ENCODE measurements at places on chromosomes 11 and 22.

DNA sequence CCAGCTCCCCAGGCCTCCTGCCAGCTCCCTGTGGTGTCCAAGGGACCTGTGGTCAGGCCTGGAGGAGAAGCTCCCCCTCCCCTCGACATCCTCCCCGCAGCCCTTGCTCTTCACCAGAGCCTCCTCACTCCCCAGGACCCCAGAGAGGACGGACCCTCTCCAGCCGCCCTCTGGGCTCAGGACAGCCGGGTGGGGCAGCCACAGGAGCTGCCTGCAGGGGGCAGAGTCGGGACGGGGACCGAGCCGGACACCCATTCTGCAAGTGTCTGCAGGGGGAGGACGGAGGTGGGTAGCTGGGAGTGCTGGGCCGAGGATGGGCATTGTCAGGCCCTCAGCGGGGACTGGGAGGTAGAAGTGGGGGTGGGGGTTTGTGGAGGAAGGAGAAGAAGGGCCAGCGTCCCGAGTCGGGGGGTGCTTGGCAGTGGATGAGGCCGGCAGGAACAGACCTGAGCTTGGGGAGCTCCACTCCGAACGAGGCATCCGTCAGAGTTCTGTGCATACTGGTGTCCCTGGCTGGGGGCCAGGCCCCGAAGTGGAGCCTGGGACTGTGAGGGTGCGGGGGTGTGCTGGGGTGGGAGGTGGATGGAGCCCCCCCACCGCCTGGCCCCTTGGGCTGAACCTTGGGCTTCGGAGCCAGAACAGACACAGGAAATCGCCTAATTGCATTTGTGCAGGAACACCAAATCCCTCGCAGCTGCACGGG is 15.2 kb downstream of the PRR33 start:
- peak; percentile 15 for DNase-seq

GRCh38 chr22:42808521-42808920 is 48.6 kb downstream of the ARFGAP3 start:
- DNase-seq: no peak

DNA sequence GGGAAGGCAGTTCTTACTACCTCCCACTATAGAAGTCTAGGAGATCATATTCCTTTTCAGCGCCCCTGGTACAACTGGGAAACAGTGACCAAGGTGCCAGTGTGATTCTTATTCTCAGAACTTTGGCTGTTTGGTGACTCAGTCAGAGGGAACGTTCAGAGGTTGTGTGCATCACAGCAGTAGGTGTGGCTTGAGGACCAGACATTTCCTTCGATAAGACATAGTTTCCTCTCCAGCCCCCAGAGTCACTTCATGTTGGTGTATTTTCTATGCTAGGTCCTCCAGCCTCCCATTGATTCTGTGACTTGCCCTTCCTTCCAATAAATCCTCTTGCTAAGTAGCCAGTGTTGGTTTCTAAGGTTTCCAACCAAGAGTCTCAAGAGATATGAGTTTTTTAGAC is 171.9 kb upstream of the MPPED2 start:
- peak; percentile 8 for DNase-seq

DNA sequence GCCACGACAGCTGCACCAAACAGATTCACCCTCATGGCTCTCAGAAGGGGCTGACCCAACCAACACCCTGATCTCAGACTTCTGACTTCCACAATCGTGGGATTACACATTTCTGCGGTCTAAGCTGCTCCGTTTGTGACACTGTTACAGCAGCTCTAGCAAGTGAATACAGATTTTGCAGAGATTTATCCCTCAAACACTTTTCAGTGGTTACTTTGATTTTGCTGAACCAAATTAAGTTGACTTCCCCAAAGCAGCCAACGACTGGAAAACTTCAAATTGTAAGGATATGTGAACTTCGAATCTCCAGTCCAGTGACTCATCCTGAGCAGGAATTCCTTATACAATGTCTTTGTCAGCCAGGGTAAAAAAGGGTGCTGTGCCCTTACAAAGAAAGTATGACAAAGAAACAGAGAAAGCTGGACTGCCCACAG is 14.8 kb upstream of the INCENP start:
- peak; percentile 55 for DNase-seq

DNA sequence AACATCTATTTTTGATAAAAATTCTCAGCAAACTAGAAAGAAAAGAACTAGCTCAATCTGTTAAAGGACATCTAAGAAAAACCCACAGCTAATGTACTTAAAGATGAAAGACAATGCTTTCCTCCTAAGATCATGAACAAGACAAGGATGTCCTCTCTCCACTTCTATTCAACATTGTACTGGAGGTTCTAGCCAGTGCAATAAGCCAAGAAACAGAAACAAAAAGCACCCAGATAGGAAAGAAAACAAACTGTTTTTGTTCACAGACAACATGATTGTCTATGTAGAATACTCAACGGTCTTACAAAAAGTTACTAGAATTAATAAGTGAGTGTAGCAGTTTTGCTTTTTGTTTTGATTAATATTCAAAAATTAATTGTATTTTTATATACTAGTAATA is 7.8 kb downstream of the CD3D start:
- no peak for DNase-seq

GRCh38 chr11:94511932-94512781 is at the start of gene C11orf97:
TSS of gene C11orf97 (plus strand) at chr11:94512461. CDS start at chr11:94512529, 68 bp downstream.
- DNase-seq: no peak

GRCh38 chr11:132111838-132112237 is 741.4 kb downstream of the NTM start:
- DNase-seq: peak; percentile 28

DNA sequence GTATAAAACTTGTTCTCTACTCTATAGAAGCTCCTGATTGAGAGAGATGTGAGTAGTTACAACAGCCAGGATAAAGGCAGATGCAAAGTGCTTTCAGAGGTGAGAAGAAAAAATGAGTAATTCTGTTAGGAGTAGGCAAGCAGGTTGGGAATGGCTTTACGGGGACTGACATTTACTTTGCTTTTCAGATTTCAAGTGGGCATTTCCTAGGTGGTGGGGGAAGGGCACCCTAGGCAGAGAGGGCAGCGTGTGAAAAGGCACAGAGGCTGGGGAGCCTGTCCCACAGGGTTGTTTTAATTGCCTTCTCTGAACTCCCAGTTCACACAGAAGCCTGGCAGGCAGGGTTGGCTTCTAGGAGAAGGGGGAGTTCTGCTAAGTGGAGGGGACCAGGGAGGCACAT is 106.5 kb downstream of the NAV2 start:
- no peak for DNase-seq

DNA sequence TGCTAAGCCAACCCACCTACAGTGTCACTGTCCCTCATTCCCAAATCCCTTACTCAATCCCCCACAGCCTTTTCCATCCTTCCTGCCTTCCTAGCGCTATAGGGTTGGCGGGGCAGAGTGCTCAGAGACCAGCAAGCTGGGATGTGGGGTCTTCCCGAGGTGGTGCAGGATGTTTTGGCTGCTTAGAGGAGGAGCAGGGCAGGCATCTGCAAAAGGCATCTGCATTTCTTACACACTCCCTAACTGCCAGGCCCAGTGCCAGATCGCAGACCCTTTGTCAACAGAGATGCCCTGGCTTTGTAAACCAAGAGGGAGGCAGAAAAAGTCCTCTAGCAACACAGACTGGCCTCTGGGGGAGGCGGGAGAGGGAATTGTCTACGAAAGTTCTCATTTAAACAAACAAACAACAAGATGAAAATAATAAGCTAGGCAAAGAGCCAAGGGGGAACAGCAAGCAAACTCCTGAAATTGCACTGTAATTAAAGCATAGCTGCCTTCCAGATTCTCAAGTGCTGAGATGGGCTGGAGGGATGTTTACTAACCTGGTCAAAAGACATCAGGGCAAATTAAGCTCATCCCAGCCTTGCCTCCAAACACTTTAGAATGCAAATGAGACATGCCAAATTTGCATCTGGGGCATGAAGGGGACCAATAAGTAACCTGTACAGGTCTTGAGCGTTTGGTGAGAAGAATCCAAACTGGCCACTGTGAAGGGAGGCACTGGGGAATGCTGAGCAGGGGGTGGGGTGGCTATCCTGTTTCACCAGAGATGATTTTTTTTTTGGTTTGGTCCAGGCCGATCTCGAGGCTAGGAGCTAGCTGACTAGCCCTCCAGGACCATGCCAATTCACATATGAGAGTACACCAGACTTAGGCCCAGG is 38.1 kb upstream of the ADA2 start:
- DNase-seq: no peak

DNA sequence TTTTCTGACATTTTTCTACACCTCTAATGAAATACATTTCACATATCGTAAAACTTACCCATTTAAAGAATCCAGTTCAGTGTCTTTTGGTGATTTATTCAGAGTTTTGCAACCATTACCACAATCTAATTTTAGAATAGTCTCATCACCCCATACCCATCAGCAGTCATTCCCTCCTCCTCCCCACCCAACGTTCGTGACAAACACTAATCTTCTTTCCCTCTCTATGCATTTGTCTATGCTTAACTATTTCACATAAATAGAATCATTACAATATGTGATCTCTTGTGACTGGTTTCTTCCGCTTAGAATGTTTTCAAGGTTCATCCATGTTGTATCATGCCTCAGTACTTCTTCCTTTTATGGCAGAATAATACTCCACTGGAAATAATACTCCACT is 9.5 kb downstream of the TTC28 start:
- DNase-seq: no peak

DNA sequence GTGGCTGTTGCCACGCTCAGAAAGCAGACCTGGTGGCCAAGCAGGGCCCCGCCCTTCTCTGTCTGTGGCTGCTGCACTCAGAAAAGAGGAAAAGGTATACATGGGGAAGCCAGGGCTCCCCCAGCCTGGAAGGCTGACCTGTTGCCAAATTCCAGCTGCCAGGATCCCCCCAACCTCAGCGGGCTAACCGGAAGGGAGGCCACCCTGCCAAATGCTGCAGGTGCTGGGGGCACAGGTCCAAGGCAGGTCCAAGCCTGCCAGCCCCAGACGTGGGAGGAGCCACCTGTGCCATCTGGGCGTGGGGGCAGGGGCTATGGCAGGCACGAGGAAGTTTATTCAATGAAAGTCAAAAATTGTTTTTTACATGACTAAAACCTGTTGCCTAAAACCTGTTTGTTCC is 2.6 kb downstream of the NPTXR start:
- DNase-seq: no peak

- no peak for DNase-seq
Observed at GRCh38 chr22:24945430-24945829, 1.1 kb downstream of the LHFPL7 start.

DNA sequence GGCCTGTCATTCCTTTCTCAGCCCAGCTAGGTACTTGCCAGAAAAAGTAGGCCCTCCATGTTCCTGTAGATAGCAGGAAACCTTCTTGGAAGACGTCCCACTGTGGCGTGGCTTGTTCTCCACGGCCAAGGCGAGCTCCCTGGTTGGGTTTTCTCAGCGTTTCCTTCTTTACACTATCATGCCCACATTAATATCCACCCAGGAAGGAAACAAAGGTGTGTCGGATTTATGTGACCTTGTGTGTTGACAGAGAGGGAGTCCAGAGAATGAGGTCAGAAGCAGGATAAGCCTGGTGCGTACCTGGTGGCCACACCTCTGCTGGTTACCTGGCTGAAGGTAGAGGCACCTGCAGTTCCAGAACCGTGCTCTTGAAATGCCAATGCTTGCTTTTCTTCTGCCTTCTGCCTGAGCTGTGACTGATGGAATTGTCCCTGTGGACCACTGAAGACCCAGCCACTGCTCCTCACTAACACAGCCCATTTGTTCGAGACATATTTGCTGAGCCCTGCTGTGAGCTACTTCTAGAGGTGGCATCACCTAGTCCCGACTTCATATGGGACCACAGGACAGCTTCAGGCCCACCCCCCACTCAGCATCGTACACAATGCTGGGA is 7.9 kb downstream of the ASPHD2 start:
- DNase-seq: no peak

DNA sequence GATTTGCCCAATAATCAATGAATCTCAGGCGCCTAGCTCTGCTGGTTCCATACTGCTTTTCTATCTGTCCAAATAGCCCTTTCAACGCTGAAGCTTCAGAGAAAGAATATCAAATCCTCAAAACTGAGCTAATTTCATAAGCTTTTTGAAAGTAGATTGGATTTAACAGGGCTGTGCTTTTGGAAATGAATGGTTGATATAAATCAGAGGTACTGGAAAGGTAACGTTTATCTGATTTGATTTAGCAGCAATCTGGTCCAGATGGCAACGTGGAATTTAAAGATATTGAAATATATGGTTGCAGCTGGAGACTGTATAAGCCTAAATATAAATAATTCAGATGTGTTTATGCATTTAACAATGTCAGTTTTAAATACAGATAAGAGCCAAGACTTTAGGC is 229.5 kb upstream of the MPPED2 start:
- no peak for DNase-seq

- no peak for DNase-seq
Observed at GRCh38 chr11:66728693-66729385, at the start of gene SPTBN2. TSS of gene SPTBN2 (minus strand) at chr11:66729216. CDS start at chr11:66721240, 7,976 bp downstream.

DNA sequence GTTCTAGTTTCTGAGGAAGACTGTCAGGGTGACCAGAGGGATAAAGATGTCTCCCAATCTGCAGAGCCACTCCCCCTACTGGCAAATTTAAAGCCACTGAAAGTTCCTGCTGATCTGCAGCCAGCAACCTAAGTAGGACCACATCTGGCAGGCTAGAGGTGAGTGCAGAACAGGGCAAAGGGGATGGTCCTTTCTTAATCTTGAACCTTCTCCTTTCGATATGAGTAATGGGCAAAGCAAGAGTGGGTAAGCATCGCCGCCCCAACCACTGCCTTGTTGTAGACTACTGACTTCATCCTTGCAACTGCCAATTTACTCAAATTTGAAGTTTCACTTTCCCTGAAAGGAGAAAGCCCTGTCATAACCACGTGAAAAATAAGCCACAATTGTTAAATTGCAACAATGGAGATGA is 30.7 kb downstream of the SCUBE2 start:
- DNase-seq: no peak

- no peak for DNase-seq
Observed at GRCh38 chr11:103070142-103070541, 21.8 kb downstream of the DCUN1D5 start.

- DNase-seq: no peak
Observed at GRCh38 chr11:112177589-112177988, 2.3 kb downstream of the BCO2 start.

DNA sequence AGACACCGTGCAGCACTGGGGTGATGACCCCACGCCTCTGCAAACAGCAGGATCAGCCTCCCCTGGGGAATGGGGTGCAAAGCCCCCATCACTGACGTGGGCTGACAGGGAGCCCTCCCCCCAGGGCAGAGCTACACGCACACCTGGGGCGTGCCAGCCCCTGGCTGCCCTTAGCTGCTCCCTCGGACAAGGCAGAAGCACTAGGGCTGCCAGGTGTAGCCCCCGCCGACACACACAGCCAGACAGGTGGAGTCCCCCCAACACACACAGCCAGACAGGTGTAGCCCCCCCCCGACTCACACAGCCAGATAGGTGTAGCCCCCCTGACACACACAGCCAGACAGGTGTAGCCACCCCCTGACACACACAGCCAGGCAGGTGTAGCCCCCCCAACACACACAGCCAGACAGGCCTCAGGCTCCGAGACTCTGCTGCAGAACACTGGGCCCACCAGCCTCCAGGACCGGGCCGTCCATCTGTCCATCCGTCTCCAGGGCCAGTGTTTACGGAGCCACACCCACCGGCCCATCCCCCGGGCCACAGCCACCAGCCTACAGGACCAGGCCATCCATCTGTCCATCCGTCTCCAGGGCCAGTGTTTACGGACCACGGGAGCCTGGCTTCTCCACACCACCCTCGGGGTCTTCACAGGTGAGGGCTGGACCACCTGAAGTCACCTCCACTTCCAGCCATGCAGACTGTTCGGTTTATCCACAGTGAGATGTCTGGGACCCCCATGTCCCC is 3.5 kb downstream of the ANO9 start:
- no peak for DNase-seq

GRCh38 chr11:130390071-130390758 is 38.2 kb downstream of the ADAMTS8 start:
- DNase-seq: no peak

GRCh38 chr11:8065031-8065430 is 16.0 kb upstream of the TUB start:
- DNase-seq: no peak

All from A172 (cell line).